NCI-H524 (cell line): ENCODE measurements at places on chromosomes 7 and 10.
A peak's percentile ranks its signal among the peaks of the same experiment; 100 is the strongest.

DNA sequence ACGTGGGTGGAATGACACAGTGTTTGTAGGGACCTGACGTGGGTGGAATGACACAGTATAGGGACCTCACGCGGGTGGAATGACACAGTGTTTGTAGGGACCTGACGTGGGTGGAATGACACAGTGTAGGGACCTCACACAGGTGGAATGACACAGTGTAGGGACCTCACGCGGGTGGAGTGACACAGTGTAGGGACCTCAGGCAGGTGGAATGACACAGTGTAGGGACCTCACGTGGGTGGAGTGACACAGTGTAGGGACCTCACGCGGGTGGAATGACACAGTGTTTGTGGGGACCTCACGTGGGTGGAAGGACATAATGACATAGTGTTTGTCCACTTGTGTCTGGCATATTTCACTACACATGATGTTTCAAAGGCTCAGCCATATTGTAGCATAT lies 19.3 kb downstream of the PPP2R2D start:
- DNase-seq: no peak

DNA sequence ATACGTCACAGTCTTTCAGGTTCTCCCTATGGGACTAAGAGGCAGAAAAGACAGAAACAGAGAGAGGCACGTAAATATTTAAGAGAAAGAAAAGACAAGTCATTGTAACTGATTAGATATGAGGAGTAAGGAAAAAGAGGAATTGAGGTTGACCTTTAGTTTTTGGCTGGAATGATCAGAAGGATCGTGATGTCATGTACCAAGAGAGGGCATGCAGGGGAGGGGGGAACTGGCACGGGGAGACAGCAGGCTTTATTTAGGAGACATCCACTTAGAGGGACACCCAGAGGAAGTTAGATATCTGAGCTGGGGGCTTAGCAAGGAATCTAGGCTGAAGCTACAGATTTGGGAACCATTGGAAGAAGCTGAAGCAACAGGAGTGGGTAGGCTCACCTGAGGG lies 9.2 kb upstream of the LRRC20 start:
- no peak for DNase-seq

DNA sequence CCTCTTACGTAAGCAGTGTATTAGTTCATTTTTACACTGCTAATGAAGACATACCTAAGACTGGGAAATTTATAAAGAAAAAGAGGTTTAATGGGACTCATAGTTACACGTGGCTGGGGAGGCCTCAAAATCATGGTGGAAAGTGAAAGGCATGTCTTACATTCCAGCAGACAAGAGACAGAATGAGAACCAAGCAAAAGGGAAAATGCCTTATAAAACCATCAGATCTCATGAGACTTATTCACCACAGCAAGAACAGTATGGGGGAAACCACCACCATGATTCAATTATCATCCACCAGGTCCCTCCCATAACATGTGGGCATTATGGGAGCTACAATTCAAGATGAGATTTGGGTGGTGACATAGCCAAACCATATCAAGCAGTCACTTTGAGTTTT lies 126.3 kb upstream of the CXCL12 start:
- no peak for DNase-seq

DNA sequence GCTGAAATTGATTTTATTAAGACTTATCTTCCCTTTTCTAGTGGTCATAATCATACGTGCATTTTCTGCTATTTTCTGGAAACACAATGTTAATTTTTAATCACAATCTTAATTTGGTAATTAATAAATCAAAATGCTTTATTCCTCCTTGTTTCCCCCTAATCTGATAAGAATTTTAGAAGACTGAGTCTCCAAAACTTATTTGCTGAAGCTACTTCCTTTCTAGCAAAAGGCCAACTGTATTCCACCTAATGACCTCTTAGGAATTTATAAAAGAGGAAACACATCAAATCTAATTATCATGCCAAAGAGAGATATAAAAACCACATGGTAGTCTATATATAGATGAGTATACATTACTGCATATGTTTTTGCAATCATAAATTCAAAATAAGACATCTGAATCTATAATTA lies 140.6 kb downstream of the GNAI1 start:
- no peak for DNase-seq

- DNase-seq: no peak
Observed at GRCh38 chr10:77975086-77975666, 48.6 kb upstream of the DLG5 start.

DNA sequence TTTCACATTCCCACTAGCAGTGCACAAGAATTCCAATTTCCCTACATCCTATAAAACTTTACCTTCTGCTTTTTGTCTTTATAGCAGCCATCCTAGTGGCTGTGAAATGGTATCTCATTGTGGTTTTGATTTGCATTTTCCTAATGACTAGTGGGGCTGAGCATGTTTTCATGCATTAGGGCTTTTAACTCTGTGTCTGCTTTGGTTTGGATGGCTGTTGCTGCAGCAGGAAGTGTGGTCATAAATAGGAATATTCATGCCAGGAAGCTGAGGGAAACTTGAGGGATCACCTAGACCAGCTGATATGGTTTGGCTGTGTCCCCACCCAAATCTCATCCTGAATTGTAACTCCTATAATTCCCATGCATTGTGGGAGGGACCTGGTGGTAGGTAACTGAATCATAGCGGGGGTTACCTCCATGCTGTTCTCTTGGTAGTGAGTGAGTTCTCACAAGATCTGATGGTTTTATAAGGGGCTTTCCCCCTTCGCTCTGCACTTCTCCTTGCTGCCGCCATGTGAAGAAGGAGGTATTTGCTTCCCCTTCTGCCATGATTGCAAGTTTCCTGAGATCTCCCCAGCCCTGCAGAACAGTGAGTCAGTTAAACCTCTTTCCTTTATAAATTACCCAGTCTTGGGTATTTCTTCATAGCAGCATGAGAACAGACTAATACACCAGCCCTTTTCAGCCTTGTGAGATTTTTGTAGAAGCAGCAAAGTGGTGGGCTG lies 181.8 kb upstream of the PITRM1 start:
- DNase-seq: no peak

DNA sequence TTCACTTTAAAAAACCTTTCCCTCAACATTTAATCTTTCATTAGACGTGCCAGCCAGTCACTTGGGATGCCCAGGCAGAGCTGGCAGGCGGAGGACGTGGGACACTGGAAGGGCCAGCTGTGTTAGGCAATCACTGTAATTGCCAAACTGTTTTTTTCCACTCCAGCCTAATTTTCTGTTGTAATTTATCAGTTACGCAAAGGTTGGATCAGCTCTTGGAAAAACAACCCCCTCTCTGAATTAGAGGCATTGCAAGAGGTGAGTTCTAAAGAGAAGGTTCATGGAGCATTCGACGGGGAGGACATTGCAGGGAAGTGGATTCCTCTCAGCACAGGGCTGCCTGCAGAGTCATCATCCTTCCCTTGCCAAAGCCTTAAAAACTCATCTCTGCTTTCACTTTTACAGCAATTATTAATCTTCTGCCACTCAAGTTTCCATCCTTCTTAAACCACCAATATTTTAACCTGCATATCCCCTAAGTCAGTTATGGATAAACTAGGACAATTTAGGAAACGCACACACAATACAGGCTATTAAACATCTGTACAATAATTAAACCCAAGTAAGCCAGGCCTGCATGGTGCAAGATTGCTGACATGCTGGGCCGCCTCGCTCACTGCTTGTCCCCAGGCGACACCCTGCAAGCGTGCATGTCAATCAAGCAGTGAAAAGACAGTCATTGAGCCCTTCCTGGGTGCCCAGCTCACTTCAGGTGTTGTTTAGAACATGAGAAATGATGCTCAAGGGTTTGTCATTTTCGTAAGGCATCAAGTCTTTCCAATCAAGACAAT lies 272.3 kb upstream of the RNF32 start:
- no peak for DNase-seq

GRCh38 chr7:157335991-157336382 lies 817 bp upstream of the DNAJB6 start:
- DNase-seq: no peak

DNA sequence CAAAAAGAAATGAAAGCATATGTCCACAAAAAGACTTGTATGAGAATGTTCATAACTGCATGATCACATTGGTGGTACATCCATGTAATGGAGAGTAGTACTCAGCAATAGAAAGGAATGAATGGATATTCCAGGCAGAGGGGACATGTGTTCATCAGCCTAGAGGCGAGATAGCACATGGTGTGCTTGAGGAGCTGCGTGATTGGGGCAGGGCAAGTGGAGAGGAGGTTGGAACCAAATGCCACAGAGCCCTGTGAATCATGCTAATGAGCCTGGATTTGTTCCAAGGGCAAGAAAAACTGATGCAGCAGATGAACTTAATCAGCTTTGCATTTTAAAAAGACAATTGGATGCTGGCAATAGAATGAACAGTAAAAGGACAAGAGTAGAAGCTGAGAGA lies 73.3 kb downstream of the C10orf90 start:
- DNase-seq: peak; percentile 86

- DNase-seq: peak; percentile 53
Observed at GRCh38 chr7:100483090-100483721, 521 bp upstream of the NYAP1 start.

- no peak for DNase-seq
Observed at GRCh38 chr10:112952282-112953173, 2.5 kb downstream of the TCF7L2 start.

DNA sequence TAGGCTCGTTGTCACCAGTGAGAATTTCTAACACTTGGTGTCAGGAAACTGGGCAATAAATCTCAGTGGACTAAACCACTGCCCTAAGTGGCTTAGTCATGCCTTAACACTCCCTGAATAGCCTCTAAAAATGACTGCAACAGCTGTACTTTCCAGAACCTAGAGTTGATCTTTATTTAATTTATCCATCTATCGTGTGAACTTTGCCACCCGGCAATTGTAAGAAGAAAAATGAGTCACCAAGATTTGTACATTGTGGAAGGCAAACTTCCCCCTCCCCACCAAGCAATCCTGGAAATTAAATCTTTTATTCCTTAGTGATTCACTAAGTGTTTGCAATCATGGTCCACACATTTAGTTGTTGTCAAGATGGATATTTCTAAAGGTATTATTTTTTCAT lies 47.1 kb downstream of the NXPH1 start:
- no peak for DNase-seq

DNA sequence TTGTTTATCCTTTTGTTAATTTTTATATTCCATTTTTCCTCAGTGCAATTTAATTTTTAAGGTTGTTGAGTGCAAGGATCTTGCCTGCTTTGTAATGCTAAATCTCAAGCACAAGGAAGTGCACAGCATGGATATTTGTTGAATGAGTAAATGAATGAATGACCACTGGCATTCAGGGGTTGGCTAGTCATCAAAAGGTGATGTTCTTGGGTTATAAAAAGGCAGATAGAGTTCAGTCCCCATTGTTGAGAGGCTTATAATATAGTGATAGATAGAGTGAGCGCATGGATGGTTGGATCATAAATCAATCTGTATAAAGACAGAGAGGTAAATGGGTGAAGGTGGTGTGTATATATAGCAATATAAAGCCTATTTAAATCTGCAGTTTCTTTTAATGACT lies 193.2 kb upstream of the KLF6 start:
- no peak for DNase-seq

- DNase-seq: no peak
Observed at GRCh38 chr10:131514454-131514853, 202.9 kb upstream of the TCERG1L start.

DNA sequence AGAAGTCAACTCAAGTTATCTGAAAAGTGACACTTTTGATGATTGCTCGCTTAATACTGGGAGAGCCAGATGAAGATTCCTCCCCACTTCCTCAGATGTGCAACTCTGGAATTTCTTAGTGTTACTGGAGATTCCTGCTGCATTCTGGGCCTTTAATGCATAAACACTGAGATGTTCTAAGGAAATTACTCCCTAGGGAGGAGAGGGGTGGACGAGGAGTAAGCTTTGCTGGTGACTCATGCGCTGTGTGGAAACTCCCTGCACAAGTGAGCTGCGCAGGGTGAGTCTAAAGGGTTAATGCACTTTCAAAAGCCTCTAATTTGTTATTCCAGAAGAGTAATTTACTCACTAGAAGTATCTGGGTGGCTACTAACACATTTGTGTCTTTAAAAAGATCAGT lies 46.3 kb downstream of the EGFR start:
- DNase-seq: no peak

GRCh38 chr10:96638696-96639095 lies 51.9 kb upstream of the TM9SF3 start:
- DNase-seq: no peak

DNA sequence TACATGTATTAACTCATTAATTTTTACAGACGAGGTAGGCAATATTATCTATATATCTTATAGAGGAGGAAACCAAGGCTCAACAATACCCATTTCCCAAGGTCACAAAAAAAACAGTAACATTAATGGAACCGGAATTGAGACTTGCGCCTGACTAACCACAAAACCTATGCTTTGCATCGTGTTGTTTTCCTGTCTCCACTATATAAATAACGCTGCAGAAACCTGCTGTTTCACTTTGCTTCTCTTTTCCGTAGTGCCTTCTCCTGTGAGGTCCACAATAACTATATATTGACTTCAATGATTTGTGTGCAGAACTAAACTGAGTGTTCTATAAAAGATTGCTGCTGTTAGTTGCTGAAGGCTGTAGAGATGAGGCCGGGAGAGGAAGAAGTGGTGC lies 97.7 kb upstream of the RPA3 start:
- no peak for DNase-seq

DNA sequence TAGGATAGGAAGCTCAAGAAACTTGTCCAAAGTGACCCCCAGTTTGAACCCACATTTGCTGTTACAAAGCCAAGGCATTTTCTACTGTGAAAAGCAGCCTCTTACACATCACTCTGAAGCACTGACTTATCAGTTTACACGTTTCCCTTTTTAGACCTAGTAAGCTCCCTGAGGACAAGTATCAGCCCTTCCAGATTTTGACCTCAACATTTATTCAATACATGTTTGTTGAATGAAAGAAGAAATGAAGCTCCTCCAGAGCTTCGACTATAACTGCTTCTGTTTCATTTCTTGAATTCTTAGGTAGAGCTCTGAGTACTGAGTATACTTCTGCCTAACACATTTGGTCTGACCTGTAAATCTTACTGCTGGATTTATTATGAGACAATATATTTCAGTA lies 2.7 kb downstream of the WASL start:
- no peak for DNase-seq

DNA sequence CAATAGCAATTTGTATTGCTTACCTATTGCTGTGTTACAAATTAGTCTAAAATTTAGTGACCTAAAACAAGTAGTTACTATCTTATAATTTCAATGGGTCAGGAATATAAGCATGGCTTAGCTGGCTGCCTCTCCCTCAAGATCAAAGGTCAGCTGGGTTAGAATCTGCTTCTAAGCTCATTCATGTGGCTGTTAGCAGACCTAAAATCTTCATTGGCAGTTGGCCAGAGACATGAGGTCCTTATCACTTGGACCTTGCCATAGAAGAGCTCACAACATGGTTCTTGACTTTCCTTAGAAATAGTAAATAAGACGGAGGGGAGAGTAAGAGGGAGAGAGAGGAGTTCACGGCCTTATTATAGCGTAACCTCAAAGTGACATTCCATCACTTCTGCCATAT lies 468.0 kb downstream of the HTR7 start:
- no peak for DNase-seq

- DNase-seq: no peak
Observed at GRCh38 chr7:90345595-90346335, 751 bp upstream of the GTPBP10 start.
